NCI-H2171 (cell line): ENCODE measurements at places on chromosomes 6 and 20.

DNA sequence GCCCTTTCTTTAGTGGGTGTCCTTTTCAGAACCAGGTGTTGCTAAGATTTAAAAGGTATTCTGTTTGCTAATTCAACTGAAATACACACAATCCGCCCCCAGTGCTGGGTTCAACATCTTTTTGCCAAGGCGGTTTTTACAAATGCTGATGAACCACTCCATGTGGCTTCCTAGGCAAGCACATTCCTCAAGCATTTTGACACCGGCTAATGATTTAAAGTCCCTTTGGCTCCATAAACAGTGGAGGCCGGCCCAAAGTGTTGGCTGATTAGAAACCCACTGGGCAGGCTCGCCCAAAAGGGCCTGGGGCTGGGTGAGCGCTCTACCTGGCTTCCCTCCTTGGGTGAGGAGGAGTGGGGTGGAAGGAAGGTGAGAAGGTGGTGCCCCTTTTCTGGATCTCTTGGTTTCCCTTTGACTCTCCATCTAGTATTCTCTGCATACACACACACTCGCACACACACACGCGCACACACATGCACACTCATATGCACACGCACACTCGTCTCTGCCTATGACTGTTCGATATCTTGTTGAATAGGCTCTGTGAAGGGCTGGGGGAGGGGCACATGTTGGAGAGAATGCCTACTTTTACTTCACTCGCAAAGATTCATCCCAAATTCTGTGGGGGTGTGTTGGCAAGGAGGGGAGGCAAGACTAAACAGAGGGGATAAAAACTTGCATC lies 66.7 kb upstream of the ARMC2 start:
- DNase-seq: no peak

DNA sequence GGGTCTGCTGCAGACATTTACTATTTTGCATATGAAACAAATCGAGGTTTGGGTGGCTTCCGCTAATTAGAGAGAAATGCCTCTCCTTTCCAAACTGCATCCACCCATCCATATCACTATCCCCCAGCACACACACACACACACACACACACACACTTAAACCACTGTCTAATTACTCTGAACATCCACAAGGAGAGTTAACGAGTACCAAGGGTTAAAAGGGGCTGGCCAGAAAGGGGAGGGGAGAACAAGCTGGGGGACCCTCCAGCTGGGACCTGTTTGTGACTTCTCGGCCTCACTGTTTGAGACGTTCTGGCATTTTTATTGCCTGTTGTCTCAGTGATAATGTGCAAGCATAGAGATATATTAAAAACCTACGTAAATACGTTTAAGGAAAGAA lies 261.2 kb downstream of the FOXC1 start:
- DNase-seq: no peak

- no peak for DNase-seq
These were observed 159.3 kb upstream of the QKI start for GRCh38 chr6:163255265-163255664.

GRCh38 chr20:46333161-46333991 lies 25.1 kb upstream of the CDH22 start:
- DNase-seq: peak; percentile 60

DNA sequence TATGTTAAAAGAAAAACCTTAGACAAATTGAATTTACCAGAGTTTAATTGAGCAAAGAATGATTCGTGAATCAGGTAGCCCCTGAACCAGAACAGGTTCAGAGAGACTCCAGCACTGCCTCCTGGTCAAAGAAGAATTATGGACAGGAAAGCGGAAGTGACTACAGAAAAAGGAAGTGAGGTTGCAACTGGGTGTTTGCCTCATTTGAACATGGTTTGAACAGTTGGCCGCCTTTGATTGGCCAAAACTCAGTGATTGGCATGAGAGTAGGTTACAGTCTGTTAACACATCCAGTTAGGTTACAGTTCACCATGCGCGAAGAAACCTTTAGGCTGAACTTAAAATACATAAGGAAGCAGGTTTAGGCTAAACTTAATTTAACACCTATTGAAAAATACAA lies 248.8 kb downstream of the TFAP2A start:
- no peak for DNase-seq

DNA sequence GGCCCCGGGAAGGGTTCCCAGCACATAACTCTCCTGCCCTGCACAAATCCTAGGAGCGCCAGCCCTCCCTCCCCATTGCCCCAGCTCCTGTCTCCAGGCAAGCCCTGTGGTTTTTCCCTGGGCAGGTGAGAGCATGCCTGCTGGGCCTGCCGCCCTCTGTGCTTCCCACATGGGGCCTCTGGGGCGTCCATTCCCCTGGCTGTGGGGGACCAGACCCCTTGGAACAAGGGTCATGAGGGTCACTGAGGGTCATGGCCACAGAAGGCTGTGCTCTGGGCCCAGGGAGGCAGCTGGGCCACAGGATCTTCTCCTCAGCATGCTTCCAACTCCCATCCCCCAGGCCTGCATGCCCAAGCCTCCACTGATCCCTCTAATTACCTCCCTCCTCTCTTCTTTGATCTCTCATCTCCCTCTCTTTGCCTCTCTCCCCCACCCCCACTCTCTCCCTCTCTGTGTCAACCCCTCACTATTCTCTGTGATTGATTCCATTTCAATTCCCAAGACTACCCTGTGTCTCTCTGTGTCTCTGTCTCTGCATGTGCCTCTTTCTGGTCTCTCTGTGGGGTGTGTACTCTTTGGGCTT lies 6.1 kb downstream of the MDFI start:
- peak; percentile 58 for DNase-seq

- no peak for DNase-seq
These were observed 138.0 kb downstream of the SOX4 start for GRCh38 chr6:21731411-21732031.

DNA sequence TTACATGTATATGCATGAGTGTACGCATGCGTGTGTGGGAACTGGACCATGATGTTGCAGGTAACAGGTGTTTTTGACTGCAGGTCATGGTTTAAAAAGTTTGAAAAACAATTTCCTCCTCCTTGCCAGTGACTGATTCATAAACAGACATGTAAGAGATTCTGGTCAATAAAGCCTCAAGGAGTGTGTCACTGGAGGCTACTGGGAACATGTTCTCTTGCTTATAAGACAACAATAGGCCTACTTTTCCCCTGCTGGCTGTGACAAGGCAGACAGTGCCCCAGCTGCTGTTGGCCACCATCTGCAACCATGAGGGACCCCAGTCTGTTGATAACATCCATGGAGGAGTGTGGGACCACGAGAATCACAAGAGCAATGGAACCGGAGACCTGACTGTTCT lies 12.7 kb downstream of the LEMD2 start:
- no peak for DNase-seq

- DNase-seq: no peak
These were observed 13.1 kb downstream of the BTNL2 start for GRCh38 chr6:32393665-32394420.

GRCh38 chr20:48656661-48657211 lies 171.1 kb downstream of the PREX1 start:
- no peak for DNase-seq

DNA sequence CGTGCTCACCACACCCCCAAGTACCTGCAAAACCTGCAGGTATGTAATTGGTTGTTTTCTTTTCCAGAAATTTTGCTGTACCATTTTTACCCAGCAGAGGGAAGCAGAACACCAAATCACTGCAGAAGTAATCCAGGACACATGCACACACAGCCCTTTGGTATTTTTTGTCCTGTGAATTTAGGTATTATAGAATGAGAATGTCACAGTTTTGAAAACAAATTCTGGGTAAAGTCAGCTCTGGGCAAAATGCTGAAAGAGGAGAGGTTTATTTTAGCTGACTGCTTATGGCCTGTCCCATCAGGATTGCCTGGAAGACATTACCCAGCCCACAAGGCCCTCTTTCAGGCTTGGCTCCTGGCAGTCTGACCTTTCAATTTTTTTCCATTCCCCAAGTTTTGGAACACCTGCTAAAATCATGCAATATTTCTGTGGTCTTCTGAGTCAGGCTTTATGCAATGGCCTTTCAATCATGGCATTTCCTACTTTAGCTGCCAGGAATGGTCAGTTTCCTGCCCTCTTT lies 3.5 kb upstream of the EFHC1 start:
- DNase-seq: peak; percentile 25

DNA sequence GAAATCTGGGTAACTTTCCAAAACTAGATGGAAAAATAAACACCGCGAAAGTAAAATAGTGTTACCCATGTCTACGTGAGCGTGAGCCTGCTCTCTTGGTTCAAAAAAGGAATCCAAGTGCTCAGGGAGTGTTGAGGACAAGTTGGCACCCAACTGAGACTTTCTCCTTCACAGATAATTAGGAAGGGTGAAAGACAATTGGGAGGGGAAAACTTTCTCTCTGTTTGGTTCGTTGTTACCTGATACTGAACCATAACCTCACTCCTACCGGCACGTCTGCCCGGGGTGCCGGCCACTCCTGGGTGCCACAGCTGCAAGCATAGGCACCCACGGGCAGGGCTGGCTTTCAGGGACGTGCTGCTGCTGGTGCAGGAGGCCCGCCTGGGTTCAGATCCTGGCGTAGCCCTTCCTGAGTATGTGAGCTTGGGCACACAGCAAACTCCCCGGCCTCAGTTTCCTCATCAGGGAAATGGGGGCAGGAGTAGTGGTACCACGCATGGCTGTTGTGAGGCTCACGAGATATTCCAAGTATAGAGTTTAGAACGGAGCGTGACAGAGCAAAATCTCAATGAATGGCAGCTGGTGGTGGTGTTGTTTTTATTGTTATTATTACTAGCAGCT lies 38.2 kb upstream of the PMEPA1 start:
- no peak for DNase-seq

DNA sequence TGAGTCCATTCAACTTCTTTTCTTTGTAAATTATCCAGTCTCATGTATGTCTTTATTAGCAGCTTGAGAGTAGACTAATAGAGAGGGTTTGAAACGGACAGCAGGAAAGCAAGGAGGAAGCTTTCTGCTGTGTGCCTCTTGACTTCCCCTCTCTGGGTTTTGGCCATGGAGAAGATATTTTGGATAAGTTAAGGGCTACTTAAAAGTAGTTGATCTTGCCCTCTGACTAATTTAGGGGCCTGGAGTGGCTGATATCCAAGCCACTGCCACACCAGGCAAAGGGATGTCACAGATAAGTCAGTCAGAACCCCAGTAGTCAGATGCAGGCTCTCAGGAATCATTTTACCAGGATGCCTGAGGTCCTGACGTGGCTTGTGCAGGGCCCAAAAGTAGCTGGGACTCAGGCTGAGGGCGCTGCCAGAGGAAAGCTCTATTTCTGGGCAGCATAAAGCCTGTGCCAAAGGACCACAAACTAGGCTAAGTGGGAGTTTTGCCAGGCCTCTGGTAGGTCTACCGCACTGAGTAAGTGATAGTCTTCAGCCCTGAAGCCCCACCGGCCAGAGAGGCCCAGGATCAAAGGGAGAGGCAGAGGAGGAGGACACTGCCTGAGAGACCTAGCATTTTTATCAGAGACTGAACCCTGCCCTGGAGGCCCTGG lies 41.6 kb upstream of the IYD start:
- DNase-seq: no peak

- no peak for DNase-seq
These were observed 10.1 kb downstream of the IL17F start for GRCh38 chr6:52233975-52234823.

DNA sequence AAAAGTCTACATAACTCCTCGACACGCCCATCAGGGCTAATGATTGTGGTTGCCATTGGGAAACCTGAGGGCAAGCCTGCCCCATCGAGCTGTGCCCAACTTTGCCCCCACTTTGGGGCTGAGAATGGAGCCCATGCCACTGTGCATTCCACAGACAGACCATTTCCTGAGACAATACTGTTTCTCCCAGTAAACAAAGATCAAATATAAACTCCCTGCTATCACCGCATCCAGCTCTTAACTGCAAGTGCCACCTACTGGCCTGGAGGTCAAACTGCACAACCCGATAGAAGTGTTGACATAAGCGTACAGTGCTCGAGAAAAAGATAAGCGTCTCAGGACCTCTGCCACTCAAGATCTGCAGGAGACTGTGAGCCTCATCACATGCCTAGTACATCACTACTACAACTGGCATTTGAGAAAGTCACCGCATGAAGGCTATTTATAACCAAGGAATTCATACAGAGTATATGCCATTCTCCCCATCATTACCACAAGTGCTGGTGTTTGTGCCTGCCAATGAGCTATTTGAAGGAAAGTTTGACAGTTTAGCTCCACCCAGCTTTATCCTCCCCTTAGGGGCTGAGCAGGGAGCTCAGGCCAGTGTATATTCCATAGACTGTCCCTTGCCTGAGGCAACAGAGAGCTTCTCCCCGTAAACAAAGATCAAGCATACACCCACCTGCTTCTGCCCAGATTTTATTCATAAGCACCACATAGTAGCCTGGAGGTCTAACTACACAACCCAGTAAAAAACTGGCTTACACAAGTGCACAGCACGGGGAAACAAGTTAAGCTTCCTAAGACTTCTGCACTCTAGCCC lies 4.5 kb upstream of the DEFB126 start:
- peak; percentile 18 for DNase-seq

DNA sequence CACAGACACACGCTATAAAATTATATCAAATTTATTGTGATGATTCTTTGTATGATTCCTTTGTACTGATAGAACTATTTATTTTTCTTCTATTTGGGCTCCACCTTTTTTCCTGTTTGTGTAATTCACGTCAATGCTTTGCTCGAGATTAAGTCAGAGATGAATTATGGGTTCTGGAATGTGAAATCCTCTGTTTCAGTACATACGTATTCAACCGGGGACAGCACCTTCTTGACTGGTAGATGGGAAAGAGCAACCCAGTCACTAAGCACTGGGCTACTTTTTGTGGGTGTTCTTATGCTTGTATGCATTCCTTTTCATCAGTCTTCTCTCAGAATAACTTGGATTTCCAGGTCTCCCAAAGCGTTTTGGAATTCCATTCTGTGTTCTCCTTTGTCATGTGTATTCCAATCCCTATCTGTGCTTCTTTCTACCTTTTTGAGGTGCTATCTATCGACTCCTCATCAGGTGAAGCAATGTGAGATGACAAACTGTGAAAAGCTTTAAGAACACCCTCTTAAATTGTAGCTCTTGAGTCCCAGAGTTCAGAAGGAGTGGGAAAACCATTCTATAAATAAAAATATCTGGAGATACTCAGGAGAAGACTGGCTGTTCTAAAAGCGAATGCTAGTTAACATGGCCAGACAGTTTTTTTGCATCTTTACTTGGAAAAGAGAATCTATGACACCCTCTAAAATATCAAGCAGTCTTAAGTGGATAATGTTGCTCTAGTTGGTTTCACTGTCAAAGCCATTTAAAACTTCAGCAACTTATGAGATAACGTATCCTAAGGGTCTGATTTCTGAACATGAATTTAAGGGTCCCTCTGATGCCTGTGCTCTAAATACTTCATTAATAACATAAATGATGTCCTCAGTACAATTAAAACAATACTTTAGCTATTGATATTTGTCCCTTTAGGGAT lies 197.7 kb upstream of the PREP start:
- no peak for DNase-seq
